ENCODE measurements at places on chromosomes 1 and 21. TPM values are rescaled to one million over a fixed set of nuclear protein-coding genes. Genes with fewer than 3 reads are reported as not detected.

GRCh38 chr1:61950418-61950817 lies 208.1 kb downstream of the PATJ start:
- DNase-seq: no peak

DNA sequence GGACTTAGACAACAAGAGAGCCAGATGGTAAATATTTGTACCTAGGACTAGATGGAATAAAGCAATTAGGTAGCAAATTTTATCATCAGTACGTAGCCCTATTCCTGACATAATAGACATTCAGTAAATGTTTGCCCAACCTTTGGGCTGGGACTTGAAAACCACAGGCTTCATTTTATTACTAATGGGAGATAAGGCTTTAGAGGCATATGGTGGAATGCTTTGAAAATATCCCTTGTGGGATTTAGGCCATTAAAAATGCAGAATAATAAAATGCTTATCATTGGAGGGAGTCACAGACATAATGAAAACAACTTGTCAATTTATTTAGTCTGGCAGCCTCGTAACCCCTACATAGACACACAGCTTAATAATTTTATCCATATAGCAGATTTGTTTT lies 296.1 kb upstream of the SPAG17 start:
- no peak for DNase-seq

DNA sequence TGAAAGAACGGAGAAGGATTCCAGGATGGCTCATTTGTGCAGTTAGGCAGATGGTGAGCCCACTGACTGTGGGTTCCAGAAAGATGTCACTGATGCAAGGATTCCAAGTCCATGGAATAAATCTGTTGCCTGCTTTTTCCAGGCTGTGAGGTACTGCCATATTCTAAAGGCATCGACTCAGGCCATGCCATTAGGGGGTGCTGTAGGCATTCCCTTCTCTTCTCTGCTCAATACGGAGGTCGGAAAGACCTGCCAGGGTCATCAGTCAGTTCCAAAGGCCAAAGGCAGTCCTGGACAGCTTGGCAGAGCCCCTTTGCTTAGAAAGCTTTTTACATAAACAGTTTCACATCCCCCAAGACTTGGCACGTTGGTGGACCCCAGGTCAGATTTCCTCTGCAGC lies 31.7 kb upstream of the TMEM125 start:
- peak; percentile 50 for DNase-seq

DNA sequence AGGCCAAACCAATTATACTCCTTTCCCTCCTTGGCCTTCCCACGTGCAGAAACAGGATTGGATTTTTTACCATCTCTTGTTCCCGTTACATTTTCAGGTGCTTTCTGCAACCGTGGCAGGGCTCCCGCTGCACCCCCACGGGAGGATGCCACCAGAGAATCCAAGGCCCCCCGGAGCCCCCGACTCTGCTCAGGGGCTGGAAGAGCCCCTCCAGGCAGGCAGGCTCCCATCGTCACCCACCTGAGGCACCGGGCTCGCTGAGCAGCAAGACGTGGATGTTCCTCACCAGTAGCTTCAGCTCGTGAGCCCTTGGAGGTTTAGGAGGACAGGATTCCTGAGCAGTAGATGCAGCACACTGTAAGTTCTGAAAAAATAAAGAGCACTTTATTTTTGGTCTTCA lies 35.2 kb upstream of the PRDM15 start:
- DNase-seq: no peak

FMOD gene
- total RNA-seq: 0.10 TPM

Data from H4 (cell line).